ENCODE measurements at places on chromosomes 3 and 15.

DNA sequence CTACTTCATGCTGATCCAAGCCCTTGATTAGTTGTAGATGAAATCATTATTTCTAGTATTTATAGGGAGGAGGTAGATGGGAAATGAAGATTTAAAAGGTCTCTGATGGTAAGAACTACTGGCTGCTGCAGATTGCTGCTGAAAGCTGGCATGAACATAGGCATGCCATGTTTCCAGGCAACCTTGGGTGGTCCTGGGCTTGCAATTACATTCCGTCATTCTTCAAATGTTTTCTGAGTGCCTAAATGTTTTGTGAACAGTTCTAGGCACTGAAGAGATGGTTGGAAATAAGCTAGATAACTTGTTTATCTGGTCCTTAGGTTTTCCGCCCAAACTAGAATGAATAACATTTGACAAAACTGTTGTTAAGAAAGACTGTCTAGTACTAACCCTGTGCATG, 95.8 kb downstream of the KCNAB1 start:
- no peak for DNase-seq

GRCh38 chr15:93150910-93151881, 62.2 kb upstream of the RGMA start:
- DNase-seq: no peak

DNA sequence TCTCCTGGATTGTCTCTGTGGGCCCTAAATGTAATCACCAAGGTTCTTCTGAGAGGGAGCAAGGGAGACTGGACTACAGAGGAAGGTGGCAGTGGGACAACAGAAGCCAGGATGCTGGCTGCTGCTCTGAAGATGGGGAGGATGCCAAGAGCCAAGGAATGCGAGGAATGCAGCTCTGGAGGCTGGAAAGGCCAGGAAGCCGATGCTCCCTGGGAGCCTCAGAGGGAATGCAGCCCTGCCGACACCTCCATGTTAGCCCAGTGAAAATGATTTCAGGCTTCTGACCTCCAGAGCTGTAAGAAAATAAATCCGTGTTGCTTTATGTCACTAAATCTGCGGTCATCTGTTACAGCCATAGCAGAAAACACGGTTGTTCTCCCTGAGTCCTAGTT, 44.1 kb downstream of the UMPS start:
- DNase-seq: no peak

GRCh38 chr3:104556372-104557078, 810.2 kb upstream of the ALCAM start:
- no peak for DNase-seq

- peak; percentile 87 for DNase-seq
These were observed 59.6 kb upstream of the TSC22D2 start for GRCh38 chr3:150348500-150348899.

DNA sequence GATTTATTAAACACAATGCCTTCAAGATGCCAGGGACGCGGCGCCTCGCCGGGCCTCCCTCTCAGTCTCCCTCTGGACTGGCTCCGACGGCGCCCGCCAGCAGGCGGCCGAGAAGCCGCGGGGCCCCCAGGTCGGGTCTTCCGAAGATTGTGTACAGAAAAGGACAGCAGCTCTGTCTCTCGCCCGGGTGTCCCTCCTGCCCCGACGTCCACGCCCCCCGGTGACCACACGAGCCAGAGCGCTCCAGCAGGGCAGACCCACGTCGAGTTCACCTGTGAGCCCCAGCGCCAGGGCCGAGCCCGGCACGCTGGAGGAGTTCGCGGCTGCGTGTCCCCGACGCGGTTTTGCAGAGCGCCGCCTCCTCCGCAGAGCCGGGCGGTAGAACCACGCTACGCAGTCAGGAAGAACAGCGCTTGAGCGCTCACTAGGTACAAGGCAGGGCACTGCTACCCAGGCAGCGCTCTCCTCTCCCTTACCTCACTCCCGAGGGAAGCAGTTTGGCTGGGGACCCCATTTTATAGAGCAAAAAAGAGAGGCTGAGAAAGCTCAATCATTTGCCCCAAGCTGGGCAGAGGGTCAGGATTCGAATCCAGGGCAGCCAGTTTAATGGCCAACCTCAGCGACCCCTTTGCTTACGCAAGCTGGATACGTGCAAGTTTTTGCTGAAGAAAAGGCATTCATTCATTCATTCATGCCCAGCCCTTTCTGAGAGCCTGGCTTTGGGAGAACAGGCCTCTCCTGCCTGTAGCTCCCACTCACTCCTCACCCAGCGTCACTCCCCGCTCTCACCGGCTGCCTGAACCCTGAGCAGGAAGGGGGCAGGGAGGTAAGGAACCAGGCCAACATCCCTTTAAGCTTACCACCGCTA, 3.0 kb upstream of the TLE3 start:
- peak; percentile 55 for DNase-seq

DNA sequence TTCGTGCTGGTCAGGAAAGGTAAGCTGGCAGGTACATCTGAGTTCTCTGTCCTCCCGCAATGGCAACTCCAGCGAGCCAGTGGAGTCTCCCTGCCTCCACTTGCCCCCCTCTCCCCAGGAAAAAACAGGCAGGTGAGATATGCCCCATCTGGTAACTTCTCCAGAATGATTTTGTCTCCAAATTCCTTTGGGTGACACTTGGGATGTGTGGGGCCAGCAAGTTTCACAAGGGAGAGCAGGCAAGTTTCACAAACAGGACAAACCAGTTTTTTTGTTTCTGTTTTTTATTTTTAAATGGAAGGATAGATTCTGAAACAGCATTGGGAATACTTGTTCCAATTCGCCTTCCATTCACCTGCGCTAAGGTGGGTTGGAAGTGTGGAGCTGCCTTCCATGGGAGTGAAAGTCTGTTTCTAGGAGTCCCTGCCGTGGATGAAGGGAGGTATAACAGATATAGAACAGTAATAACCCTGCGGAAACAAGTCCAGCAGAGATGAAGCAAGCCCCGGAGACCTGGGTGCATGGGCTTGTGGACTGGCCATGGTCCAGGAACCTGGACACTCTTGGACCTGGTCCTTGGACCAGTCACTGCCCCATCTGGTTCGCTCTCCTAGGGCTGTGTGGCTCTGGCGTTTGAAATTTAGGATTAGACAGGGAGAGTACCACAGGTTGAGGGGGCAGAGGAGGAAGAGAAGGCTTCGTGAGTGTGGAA, 22.9 kb upstream of the KIF23 start:
- no peak for DNase-seq

DNA sequence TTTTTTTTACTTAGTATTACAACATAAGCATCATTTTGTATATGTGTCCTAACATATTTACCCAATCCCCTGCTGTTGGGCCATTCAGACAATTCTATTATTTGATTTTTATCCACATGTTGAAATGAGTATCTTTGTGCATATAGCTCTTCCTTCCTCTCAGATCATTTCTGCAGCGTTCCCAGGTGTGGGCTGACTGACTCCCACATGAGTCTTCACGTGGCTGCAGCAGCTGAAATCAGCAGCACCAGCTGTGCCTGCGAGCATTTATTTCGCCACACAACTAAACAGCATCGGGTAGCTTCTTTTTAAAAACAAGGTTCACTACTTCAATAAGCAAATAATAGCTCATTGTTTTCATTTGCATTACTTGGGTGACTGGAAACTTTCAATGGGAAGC, 44.5 kb upstream of the PDE8A start:
- DNase-seq: no peak

GRCh38 chr3:126679318-126679751, 24.4 kb upstream of the TXNRD3 start:
- peak; percentile 94 for DNase-seq

DNA sequence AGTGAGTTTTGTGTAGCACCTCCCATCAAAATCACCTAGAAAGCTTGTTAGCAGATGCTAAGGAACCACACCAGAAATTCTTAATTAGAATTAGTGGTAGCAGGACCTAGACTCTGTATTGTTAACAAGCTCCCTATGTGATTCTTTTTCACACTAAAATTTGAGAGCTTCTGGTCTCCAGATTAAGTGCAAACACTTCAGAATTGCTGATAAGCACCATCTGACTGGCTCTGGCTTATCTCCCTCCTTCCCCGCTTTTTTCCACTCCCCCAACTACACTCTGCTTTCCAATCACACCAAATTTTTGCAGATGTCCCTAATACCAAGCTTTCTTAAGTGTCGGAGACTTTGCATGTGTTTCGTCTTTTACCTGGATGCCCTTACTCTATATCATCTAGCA, 410.1 kb upstream of the DPH6 start:
- no peak for DNase-seq

GRCh38 chr3:23743141-23743784, 62.5 kb upstream of the UBE2E1 start:
- DNase-seq: no peak

DNA sequence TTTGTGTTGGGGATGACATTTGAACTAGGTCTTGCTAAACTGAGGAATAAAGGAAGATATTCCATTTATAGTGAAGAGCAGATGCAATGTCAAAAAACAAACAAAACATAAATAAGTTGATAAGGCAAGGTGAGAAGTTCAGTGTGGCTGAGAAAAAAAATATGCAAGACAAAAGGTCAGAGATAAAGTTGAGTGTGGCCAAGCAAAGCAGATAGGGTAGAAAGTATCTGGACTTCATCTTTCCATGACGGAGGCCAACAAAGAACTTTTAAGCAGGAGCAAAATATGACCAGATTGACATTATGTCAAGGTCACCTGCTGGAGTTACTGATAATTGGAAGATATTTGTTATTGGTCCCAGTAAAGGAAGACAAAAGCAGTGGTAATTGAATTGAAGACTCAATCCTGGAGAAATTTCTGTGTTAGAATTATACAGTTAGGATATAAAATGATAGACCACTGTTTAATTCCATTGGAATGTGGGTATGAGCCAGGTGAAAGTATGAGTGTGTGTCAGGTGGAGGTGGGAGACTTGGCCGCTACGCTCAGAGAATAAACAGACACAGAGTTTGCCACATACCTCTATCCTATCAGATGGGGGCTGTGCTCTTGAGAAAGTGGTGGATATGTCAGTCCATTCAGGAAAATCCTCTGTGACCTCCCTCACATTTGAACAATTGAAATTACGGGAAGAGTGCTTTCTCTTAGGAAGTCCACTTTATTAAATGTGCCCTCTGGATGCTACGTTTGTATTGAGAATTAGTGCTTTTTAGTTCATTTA, 28.1 kb downstream of the ADIPOQ start:
- DNase-seq: no peak

DNA sequence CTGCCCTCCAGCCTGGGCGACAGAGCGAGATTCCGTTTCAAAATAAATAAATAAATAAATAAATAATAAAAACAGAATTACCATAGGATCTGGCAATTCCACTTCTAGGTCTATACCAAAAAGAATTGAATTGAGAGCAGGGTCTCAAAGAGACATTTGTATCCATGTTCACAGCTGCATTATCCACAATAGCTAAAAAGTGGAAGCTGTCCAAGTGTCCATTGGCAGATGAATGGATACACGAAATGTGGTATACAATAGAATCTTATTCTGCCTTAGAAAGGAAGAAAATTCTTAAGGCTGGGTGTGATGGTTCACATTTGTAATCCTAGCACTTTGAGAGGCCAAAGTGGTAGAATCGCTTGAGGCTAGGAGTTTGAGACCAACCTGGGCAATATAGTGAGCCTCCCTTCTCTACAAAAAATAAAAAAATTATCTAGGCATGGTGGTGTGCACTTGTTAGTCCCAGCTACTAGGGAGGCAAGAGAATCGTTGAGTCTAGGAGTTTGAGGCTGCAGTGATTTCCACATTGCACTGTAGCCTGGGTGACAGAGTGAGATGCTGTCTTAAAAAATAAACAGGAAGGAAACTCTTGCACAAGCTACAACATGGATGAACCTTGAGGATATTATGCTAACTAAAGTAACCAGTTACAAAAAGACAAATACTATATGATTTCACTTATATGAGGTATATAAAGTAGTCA, 24.2 kb downstream of the PFKFB4 start:
- no peak for DNase-seq

DNA sequence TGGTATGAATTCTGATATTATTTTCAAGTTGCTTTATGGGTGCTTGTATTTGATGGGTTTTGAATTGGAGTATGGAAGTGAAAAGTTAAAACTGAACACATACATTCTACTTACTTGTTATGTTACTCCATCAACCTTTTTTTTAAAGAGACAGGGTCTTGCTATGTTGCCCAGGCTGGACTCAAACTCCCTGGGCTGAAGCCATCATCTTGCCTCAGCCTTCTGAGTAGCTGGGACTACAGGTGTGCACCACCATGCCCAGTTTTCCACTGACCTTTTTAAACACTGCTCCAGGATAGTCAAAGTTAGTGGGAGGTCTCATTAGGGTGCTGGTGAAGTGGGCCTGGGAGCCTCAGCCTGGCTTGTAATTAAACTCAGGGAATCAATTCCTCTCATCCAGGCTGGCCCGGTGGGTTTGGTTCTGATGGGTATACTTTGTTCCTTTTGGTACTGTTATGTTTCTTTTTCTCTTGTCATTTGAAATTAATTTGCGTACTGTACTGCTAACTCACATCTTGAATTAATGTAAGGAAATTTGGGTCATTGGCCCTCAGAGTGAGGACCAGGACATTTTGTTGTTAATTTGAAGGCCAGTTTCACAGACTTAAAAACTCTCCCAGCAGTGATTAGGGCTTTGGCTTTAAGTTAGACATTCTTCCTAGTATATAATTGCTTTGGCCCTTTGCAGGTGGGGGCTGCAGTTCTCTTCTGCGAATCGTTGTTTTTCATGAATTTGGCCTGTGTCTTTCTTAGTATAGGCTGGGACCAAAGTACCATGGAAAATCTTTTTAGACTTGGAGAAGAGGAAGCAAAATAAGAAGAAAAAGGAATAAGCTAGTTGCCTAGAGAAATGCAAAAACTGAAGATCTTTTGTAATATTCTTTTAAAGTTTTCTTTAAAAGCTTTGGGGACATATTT, 66.9 kb downstream of the FNDC3B start:
- no peak for DNase-seq

DNA sequence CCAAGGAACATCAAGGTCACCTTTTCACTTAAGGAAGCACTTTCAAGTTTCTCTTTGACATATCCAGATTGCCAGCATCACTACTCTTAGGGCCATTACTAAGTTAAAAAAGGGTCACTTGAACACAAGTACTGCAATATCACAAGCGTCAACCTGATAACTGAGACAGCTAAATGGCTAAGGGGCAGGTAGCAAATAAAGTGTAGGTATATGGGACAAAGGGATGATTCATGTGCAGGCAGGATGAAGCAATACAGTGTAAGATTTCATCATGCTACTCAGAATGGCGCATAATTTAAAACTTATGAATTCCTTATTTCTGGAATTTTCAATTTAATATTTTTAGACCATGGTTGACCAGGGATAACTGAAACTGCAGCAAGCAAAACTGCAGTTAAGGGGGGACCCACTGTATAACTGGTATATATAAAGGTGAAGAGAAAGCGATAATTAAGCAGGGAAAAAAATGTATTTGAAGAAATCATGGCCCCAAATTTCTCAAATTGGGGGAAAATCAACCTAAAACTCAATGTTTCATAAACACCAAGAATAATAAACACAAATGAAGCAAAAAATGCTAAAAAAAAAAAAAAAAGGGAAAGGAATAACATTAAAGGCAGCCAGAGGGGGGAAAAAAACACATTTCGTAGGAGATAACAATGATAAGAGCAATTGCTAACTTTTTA, 13.1 kb downstream of the CCR1 start:
- no peak for DNase-seq

Measured in HT-29 (cell line).